Right ventricle myocardium inferior (tissue), 1 donor: ENCODE measurements at places on chromosomes 6 and 20. TPM values are rescaled to one million over a fixed set of nuclear protein-coding genes. Genes with fewer than 3 reads are reported as not detected.

- no peak for DNase-seq
Measured at GRCh38 chr6:158194487-158195280, 26.5 kb downstream of the GTF2H5 start.

- DNase-seq = no peak
Measured at GRCh38 chr20:60239956-60240355, 281.7 kb downstream of the CDH26 start.

DNA sequence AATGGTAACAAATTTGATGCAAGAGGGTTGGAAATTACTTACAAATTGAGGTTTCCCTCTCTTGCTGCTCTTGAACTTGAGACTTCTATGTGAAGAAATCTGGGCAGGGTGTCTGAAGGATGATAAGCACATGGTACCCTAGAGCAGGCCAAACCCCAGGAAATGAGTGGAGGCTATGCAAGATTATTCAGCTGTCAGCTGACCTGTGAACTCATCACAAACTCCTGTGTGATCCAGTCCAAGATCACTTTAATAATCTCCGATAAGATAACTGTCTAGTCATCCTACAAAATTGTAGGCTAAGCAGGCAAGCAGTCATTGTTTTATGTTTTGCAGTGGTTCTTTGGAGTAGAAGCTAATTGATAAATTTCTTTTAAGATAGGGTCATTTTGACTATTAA, 213.1 kb downstream of the BTBD3 start:
- no peak for DNase-seq

DNA sequence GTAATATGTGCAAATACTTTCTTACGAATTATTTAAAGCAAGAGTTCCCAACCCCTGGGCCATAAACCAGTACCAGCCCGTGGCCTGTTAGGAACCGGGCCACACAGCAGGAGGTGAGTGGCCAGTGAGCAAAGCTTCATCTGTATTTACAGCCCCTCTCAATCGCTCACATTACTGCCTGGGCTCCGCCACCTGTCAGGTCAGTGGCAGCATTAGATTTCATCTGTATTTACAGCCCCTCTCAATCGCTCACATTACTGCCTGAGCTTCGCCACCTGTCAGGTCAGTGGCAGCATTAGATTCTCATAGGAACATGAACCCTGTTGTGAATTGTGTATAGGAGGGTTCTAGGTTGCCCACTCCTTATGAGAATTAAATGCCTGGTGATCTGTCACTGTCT, 142.0 kb downstream of the RNASET2 start:
- DNase-seq = no peak

CLPSL1 gene
- total RNA-seq = not detected
